ENCODE measurements at places on chromosomes 7 and 10.

GRCh38 chr10:96402417-96403305 lies 43.9 kb upstream of the OPALIN start:
- no peak for DNase-seq

DNA sequence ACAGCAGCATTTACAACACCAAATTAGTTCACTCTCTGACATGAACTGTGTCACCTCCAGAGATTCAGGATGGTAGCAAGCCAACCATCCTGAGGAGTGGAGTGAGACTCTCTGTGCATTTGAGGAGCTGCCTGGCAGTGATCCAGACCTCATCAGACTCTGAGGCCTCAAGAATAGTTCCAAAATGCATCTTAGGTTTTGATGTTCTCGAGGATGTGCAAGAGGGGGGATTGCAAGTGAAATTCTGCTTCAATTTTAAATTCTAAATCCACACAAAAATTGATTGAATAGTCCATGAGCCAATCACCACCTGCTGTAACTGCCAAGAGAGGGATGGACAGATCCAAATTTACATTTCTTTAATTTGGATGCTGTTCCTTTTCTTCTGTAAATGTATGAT lies 49.7 kb downstream of the SLK start:
- no peak for DNase-seq

- DNase-seq: no peak
These were observed 552.8 kb upstream of the COBL start for GRCh38 chr7:51869452-51869851.

GRCh38 chr7:150716368-150716767 lies at the start of gene GIMAP1:
TSS of gene GIMAP1 (plus strand) at chr7:150716613. CDS start at chr7:150719048, 2,435 bp downstream.
- DNase-seq: peak; percentile 82

DNA sequence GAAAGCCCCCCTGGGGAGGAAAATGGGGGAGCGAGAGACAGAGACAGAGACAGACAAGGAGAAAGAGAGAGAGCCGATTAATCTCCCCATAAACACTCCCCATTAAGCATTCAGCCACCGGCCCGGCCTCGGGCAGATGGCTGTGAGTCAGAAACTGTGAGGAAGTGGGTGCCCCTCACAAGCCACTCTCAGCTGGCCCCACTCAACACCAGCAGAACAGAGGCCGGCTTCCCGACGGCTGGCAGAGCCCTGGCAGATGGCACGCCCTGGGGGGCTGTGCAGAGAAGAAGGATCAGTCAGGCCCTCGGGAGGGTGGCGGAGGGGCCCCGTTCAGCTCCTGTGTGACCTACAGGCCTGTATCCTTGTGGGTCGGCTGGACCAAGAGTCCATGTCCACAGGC lies 41.2 kb downstream of the CAMK2B start:
- DNase-seq: no peak

GRCh38 chr7:38105874-38106483 lies 72.1 kb upstream of the STARD3NL start:
- DNase-seq: peak; percentile 57

DNA sequence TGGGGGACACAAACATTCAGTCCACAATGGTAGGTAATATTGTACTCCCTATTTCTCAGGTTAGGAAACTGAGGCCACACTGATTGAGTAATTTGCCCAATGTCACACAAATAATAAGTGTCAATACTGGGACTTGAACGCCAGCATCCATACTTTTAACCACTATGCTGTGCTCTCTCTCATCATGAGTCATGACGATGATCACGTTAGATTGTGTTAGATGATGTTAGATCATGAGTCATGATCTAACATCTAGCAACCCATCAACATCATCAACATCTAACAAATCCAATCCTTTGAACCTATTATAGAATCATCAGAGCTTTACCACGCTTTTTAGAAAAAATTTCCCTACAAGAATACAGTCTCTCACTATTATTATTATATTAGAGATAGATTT lies 28.1 kb upstream of the HERPUD2 start:
- DNase-seq: no peak

DNA sequence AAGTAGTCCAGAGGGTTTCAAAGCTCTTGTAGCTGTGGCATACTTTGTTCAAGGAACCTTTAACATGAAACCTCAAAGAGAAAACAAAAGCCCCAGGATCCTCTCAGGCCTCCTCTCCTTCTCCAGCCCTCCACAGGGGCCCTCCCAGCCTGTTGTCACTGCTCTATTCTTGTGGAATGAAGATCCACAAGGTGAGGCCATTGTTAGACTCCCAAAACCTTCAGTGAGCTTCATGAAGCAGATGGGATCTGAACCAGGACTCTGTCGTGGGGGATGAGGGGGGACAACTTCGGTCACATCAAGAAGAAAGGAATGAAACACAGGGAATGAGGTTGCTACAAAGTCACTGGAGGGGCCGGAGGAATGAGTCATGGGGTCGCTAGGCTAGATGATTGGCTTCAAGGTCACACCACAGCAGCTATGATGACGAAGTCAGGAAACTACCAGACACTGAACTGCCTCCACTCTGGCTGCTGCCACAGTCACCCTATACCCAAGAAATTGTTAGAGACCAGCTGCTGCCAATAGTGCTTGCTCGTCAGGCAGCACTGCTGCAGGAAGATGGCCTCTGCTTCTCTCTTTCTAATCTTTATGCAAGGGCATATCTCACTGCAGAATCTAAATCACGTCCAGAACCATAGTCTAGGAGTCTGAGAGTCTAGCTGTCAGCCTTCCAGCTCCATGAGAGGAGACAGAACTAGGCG lies 208.8 kb downstream of the HIBADH start:
- no peak for DNase-seq

DNA sequence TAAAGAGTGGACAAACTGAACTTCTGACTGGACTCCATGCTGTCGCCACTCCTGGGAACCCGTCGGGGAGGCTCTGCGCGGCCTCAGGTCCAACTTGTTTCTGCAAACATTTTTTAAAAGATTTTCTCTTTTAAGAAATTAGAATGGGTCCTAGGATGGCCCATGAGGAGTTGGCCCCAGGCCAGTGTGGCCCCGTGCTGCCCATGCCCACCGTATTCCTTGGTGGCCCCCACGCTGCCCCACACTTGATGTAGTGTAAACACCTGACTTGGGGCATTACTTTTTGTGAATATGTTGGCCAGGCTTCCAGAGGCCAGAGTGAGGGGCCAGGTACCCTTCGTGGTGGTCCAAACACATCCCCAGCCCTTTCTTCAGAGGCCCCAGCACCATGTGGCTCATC lies 19.3 kb downstream of the ZNF316 start:
- no peak for DNase-seq

DNA sequence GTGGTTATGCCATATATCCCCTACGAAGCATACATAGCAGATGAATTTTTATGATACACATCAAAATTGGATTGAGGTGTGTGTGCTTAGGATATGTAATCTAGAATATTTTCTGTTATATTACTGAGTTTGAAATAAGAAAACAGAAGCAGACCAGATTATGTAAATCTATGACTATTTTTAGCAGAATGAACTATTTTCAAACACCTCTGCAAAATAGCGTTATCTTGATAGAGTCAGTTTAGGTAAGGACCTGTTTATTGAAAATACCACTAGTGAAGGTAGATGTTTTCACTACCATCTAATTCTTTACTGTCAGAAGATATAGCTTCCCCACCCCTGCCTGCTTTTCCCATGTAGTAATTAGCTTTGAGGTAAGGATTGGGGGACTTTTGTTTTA lies 9.1 kb downstream of the LANCL2 start:
- DNase-seq: no peak

DNA sequence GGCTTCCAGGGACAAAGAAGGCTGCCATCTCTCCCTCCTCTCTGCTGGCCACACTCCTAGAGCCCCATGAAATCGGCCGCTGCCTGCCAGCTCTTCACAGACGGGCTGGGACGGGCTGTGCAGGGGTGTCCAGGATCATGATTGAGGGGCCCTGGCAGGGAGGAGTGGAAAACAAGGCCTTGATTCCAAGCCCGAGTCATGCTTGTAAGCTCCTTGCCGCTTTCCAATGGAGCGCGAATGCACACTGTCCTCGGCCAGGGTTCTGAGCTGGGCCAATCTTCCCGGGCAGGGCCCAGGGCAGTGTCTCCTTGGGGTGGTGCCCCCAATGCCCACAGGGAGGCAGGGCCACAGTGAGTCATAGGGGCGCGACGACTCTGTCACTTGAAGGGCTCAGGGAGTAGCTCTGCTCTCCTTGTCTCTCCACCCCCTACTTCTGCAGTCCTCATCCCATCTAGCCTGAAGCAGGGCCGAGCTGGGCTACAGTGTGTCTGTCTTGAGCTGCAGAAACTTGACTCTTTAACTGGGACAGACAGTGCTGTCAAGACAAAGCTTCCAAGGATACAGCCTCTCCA lies 186.2 kb upstream of the SVIL start:
- no peak for DNase-seq

Data from naive thymus-derived CD4-positive, alpha-beta T cell (primary cell).